Panc1 (cell line): ENCODE measurements at places on chromosomes 13 and 19. TPM values are rescaled to one million over a fixed set of nuclear protein-coding genes. Genes with fewer than 3 reads are reported as not detected.
A peak's percentile ranks its signal among the peaks of the same experiment; 100 is the strongest.

DNA sequence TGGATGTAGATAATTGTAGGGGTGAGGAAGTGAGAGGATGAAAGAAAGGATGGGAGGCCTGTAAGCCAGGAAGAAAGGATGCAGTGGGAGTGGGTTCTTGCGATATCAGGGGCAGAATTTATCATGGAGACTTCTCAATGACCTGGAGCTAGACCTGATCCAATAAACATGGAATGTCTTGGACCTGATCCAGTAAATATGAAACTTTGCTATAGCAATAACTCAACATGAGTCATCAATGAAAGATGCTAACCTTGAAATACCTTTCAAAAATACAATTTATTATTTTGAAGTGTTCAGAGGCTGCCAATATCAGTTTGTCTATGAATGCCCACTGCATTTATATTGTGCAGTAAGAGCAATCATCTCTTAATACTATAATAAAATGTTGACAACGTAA, 279.5 kb downstream of the POU4F1 start:
- H3K4me1 ChIP-seq: no peaks in the 10 kb centered on the region
- no peak overlapping the region for H3K4me3 ChIP-seq
- no peaks in the 10 kb centered on the region for H3K36me3 ChIP-seq
- H3K27me3 ChIP-seq: no peaks in the 10 kb centered on the region
- H3K27ac ChIP-seq: no peak overlapping the region
- no peak for DNase-seq

- no peak overlapping the region for H3K27ac ChIP-seq
- no peak for DNase-seq
- no peaks in the 10 kb centered on the region for H3K27me3 ChIP-seq
Observed at GRCh38 chr13:89846926-89847585, 1500.4 kb upstream of the MIR17HG start.

The TTYH1 gene
- total RNA-seq: 0.62 TPM

The C19orf38 gene
- not detected for total RNA-seq

The NDUFA3 gene
- total RNA-seq: 211 TPM

GRCh38 chr19:15869109-15869555, 28.7 kb downstream of the CYP4F2 start:
- no peaks in the 10 kb centered on the region for H3K36me3 ChIP-seq
- H3K27me3 ChIP-seq: no peaks in the 10 kb centered on the region; the same call in 1 of the 2 replicates
- DNase-seq: peak; percentile 2
- H3K4me3 ChIP-seq: no peak overlapping the region
- no peak overlapping the region for H3K27ac ChIP-seq

The CYP2B6 gene
- 0.26 TPM for total RNA-seq

- H3K4me3 ChIP-seq: peak overlapping the region; percentile 73
- H3K27ac ChIP-seq: peak overlapping the region; percentile 94
- peaks cover 21% of the 10 kb centered on the region for H3K4me1 ChIP-seq
Observed at GRCh38 chr19:1169411-1169791, 4.7 kb downstream of the SBNO2 start.

- H3K36me3 ChIP-seq: no peaks in the 10 kb centered on the region
- no peak for DNase-seq
- no peak overlapping the region for H3K27ac ChIP-seq
- H3K4me3 ChIP-seq: peak overlapping the region; percentile 87
- peaks cover 28% of the 10 kb centered on the region for H3K4me1 ChIP-seq
Observed at GRCh38 chr13:39601636-39602035, 1.4 kb downstream of the LHFPL6 start.

DNA sequence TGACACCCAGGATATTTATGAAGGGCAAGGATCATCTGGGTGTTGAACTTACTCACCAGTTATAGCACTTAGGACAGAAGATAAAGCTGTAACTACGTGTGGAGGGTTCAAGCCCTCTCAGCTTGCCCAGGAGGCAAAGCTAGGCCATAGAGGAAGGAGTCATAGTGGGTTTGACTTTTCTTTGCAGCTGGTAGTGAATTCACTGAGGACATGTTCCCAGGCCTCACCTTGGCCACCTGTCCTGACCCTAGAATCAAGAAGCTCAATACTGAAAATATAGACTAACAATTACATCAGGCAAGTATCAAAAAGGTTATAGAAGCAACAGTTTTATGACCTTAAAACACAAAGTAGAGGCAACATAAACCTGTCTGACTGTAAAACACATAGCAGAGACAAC, 1207.7 kb downstream of the SLITRK1 start:
- no peaks in the 10 kb centered on the region for H3K4me1 ChIP-seq
- no peaks in the 10 kb centered on the region for H3K36me3 ChIP-seq
- no peaks in the 10 kb centered on the region for H3K27me3 ChIP-seq
- no peak for DNase-seq
- H3K27ac ChIP-seq: no peak overlapping the region
- H3K4me3 ChIP-seq: no peak overlapping the region

GRCh38 chr13:110628952-110629701, 13.8 kb downstream of the NAXD start:
- H3K4me1 ChIP-seq: no peaks in the 10 kb centered on the region
- H3K27ac ChIP-seq: no peak overlapping the region
- H3K4me3 ChIP-seq: no peak overlapping the region
- H3K36me3 ChIP-seq: no peaks in the 10 kb centered on the region
- H3K27me3 ChIP-seq: no peaks in the 10 kb centered on the region

DNA sequence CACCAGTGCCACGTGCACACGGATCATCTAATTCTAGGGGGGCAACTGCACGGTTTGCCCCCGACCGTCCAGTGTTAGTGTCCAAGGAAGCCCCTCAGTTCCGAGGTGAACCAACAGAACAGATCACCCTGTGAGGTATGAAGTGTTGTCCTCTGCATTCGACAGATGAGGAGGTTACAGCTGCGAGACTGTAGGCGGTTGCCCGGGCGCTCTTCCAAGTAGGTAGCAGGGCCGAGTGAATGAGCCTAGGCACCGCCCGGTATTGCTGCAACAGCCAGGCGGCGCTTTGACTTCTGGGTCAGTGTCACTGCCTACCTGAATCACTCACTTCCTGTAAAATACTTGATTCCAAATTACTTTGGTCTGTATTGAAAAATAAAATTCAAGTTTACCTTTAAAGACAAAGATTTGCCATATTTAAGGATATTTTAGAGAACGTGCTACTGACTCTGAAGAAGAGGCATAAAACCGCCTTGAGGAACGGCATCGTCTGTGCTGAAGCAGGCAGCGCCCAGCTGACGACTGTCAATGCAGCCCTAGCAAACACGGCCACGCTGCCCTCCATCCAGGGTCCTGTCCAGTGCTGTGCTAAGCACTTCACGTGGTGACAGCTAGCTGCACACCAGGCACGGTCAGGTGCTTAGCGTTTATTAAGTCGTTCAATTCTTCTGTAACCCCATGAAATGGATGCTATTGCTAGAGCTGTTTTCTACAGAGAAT, 19.3 kb upstream of the RASA3 start:
- H3K36me3 ChIP-seq: no peaks in the 10 kb centered on the region
- no peak overlapping the region for H3K27ac ChIP-seq
- no peak overlapping the region for H3K4me3 ChIP-seq
- H3K27me3 ChIP-seq: no peaks in the 10 kb centered on the region

DNA sequence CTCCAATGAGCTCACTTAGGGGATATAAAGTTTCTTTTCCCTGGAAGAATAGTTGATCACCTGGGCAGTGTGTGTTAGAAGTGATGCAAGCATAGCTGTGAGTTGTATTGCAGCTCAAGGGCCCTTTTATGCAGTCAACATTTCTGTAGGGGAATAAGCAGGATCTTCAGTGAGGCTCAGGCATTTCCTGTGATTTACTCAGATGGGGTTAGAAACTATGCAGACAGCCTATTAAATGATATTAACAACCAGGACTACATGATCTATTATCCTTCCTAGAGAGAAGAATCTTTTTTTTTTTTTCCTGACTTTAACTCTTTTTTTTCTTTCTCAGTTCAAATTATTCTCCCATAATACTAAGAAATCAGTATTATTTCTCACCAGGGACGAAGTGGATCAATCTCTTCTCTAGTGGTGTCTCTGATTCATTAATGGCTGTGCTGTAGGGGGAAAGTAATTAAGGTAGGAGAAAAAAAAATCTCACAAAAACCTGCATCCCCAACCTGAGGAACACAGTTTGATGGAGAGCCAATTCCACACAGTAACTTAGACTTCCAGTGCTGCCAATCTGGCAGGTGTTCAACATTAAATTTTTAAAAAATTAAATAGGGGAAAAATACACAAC, 126.4 kb upstream of the SLC10A2 start:
- H3K4me3 ChIP-seq: no peak overlapping the region
- no peaks in the 10 kb centered on the region for H3K4me1 ChIP-seq
- H3K27me3 ChIP-seq: no peaks in the 10 kb centered on the region

DNA sequence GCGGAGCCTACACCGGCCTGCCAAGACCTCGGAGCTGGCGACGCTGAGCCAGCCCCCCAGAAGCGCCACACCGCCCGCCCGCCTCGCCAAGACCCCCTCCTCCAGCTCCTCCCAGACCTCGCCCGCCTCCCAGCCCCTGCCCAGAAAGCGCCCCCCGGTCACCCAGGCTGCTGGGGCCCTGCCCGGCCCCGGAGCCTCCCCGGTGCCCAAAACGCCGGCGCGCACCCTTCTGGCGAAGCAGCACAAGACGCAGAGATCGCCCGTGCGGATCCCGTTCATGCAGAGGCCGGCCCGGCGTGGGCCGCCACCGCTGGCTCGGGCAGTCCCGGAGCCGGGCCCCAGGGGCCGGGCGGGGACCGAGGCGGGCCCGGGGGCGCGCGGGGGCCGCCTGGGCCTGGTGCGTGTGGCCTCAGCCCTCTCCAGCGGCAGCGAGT, 10.2 kb downstream of the C19orf25 start:
- no peaks in the 10 kb centered on the region for H3K27me3 ChIP-seq
- H3K4me1 ChIP-seq: no peaks in the 10 kb centered on the region
- H3K27ac ChIP-seq: no peak overlapping the region
- H3K36me3 ChIP-seq: no peaks in the 10 kb centered on the region
- no peak for DNase-seq
- no peak overlapping the region for H3K4me3 ChIP-seq

DNA sequence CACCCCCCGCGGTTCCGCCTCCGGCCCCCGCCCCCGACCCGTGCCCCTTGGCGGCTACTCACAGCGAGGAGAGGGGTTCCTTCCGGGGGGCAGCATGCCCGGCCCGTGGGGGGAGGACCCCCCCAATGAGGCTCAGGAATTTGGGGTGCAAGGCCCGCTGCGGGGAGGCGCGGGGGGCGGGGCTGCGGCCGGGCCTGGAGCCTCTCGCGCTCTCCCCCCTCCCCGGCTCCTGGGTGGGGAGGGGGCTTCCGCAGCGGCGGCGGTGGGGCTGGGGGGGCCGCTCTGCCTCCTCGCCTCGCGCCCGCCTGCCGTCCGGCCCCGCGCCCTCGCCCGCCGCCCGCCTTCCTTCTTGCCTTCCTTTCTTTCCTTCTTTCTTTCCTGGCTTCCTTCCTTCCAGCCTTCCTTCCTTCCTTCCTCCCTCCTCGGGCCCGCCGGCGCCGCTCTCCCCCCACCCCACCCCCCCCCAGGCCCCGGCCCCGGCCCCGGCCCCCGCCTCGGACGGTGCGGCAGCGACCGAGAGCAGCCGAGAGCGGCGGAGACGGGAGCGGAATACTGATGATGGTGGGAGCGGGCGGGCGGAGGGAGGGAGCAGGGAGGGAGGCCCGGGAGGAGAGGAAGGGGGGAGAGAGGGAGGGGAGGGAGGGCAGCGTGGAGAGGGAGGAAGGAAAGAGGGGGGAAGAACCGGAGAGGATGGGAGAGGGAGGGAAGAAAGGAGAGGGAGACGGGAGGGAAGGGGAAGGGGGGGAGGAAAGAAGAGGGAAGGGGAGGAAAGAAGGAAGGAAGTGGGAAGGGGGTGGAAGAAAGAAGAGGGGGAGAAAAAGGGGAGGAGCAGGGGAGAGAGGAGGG, at the start of gene LRRC4B:
TSS of gene LRRC4B (minus strand) at position 554 of the 846 bp plus-strand sequence. CDS start 19,597 bp downstream, outside the sequence.
- no peak for DNase-seq
- no peaks in the 10 kb centered on the region for H3K4me1 ChIP-seq
- peak within 1 kb of the TSS; percentile 12; the same call in 1 of the 2 replicates for H3K4me3 ChIP-seq
- H3K36me3 ChIP-seq: no peaks in the 10 kb centered on the region

The SRRM5 gene
- total RNA-seq: 0.10 TPM

DNA sequence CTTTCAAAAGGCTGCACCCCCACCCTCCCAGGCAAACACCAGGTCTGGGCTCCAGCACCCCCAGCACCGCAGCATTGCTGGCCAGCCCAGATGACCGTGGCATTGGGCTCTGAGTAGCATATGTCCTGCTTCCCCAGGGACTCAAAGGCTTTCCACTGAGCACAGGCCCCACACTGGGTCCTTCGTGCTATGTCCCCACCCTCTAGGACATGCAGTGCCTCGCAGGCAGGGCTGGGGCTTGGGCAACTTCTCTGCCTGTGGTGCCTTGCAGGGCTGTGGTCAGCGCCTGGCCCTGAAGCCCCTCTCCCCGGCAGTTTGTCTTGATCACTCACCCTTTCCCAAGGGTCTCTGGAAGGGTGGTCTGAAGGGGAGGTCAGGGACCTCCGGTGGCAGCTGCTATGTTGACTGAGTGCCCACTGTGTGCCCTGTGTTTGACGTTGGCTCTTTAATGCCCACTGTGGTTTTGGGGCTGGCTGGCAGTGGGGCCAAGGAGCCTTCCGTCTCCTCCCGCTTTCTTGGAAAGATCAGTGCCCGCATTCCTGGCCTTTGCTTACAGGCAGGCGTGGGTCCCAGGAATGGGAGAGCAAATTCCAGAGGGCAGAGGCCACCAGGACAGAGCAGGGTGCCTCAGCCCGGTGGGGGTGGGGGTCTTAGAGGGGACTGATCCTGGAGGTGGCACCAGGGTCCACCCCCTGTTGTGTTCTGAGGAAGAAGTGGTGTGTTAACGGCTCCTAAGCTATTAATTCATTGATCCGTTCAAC, 20.3 kb upstream of the CRTC1 start:
- no peak overlapping the region for H3K27ac ChIP-seq
- H3K36me3 ChIP-seq: no peaks in the 10 kb centered on the region
- DNase-seq: no peak

The KIR3DL2 gene
- total RNA-seq: not detected

The ZNF837 gene
- 1.6 TPM for total RNA-seq

GRCh38 chr13:60392131-60392530, 4.9 kb upstream of the TDRD3 start:
- peaks cover 5% of the 10 kb centered on the region; the same call in 1 of the 2 replicates for H3K4me1 ChIP-seq
- DNase-seq: no peak
- no peak overlapping the region for H3K4me3 ChIP-seq
- H3K27me3 ChIP-seq: no peaks in the 10 kb centered on the region
